ENCODE measurements at places on chromosomes 3 and 15.

DNA sequence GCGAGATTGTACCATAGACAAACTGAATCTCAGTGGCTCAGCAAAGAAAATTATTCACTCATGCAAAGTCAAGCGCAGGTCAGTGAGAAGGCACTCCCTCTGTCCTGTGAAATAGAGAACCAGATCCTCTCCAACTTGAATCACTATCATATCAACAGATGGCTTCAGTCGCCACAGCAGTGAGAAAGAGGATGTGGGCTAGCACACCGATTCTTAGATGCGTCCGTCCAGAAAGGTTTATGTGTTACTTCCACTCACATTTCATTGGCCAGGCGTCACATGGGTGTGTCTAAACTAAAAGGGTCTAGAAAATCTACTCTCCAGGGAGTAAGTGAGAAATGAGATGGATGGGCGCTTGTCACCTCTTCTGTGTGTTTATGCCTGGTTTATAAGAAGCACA, 141.6 kb upstream of the KBTBD8 start:
- DNase-seq: no peak

DNA sequence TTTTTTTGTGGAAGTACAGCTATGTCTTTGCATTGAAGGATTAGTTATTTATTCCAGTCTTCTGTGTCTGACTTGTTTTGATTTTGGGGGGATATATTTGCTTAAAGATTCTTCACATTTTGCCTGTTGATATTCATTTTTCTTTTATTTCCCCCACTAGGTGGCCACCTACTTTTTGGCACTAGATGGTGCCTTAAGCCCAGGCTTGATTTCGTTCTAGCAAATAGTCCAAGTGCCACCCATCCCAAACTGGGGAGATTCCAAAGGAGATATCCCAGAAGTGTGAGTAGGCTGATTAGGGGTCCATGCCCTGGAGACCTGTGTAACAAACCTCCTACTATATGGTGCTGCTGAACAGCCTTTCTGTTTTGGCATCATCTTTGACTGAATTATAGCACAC, 80.0 kb upstream of the SPATA16 start:
- no peak for DNase-seq

GRCh38 chr3:45223889-45224727, 2.0 kb downstream of the TMEM158 start:
- DNase-seq: no peak

DNA sequence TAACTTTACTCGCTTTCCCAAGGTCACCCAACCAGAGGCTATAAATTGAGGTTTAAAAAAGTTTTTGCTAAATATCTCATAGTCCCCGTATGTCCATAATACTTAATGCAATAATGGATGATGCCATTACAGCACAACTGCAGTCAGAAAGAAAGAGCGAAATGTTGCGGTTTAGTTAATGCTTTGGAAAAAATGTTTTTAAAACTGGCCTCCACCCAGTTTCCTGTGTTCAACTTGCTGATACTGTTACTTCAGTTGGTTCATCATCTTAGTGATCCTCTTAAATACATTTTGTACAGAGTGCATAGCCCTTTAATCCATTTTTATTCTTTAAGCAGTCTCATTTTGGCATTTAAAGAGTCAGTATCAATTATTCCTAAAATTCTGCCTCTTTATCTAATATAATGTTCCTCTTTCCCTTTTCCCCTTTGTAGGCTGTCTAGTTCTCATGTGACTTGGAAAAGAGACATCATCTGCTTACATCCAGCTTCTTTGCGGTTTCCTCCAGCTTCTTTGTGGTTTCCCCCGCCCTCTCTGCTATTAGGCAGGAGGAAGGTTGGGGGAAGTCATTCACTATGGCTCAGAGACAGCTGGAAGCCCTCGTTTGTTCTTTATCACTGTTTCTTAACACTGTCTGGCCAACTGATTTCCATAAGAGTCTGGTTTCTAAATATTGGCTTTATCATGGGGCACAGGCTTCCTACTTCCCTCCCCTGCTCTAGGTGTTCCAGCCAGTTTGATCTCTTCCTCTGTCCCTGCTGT, 154.3 kb downstream of the GOLIM4 start:
- DNase-seq: no peak

- no peak for DNase-seq
Measured at GRCh38 chr3:464255-464654, 267.7 kb downstream of the CHL1 start.

- DNase-seq: no peak
Measured at GRCh38 chr15:100802421-100803170, 77.0 kb upstream of the ALDH1A3 start.

DNA sequence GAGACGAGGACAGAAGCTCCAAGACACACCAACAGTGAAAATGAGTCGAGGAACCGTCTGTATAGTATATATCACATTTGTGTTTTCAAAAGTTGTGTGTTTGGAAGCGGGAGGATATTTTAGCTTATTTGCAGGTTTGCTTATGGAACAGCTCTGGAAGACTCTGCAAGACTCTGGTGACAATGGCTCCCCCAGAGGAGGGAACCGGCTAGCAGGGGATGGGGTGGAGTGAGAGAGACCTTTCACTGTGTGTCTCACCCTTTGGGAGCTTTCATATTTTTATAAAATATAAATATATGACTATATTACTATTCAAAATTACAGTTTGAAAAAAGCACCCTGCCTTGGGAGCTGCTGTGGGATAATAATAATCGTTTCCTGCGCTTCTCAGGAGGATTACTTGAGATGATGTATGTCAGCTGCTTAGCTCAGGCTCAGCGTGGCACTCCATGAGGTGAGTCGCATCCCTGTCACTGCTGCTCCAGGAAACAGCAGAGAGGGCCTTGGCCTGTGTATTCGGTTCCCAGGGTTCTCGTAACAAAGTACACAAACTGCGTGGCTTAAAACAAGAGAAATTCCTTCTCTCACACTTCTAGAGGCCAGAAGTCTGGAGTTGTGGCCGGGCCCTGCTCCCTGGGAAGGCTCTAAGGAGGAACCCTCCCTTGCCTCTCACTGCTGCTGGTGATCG, 183.9 kb downstream of the FAM43A start:
- no peak for DNase-seq

DNA sequence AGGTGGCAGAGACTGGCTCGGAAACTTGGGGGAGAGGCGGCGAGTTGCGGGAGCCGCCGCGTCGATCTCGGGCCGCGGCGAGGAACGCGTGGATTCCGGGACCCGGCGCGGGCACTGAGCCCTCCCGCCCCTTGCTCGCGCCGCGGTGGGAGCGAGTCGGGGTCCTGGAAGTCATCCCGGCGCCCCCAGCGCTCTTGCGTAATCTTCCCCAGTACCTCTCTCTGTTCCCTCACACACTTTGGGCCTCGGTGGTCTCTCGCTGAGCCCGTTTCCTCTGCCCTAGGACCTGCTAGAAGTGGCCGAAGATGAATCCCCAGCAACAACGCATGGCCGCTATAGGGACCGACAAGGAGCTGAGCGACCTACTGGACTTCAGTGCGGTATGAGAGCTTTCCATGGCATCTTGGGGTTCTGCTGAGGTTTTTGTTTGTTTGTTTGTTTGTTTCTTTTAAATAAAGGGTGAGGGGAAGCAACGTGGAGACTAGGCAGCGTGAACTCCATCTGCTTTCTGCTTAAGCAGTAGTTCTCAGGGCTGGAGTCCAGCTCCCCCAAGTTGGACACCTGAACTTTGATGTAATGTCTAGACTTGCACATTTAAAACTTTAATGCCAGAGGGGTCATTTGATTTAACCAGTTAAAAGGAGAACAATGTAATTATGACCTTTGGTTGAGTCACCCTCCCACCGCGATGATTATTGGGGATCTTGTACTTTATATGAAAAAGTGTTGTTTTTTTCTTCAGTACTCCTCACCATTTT, 1.3 kb downstream of the TCF12 start:
- peak; percentile 13 for DNase-seq

GRCh38 chr3:119104031-119104430, 41.9 kb upstream of the TEX55 start:
- no peak for DNase-seq

GRCh38 chr15:36961956-36962355, 138.4 kb downstream of the MEIS2 start:
- no peak for DNase-seq

DNA sequence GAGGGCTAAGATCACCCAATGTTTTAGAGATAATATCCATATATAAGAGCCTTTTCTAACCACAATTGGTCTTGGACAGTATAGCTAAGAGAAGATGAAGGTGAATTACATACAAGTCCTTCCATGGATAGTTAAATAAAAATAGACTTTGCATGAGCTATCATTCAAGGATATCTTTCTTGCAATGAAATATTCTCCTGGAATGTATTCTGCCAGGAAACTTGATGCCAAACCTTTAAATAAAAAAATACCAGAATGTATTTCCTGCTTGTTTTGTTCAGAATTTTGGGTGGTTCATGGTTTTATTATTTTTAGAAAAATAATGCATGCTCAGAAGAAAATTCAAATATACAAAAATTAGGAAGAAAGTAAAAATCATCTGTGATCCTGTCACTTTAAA, 88.8 kb upstream of the PPIB start:
- DNase-seq: no peak

DNA sequence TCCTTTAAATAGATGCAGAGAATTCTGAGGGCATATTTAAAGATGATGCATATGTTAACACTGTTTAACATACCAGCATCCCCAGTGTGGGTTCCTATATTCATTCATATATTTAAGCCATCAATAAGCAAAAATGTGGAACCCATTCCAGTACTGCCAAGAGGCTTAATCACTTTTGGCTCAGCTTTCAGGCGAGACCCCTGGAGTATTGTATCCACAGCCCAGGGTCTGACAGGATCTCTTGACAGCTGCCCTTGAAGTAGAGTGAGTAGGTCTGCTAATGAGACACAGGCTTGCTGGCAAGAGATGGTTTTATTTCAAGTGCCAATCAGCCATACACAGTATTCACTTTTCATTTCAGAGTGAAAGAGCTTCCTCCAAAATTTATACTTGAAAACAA, 367.3 kb downstream of the OCA2 start:
- DNase-seq: no peak

- DNase-seq: no peak
Measured at GRCh38 chr15:62622775-62623174, 419.8 kb upstream of the TPM1 start.

DNA sequence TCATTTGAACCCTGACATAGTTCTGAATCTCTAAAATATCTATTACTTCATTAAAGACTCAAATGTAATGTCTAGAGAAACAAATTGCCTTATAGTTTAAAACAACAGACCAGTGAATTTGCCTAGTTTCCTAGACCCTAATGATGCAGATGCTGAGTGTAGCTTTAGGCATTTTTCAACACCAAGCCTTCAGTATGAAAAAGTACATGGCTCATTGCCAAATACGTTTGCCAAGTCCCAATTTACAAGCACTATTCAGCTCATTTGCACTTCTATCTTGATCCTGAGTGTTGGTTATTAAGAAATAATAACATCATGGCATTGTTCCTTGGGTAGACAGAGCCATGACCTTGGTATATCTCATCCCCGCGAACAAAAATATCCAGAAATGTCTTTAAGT, 46.8 kb downstream of the EOMES start:
- DNase-seq: no peak
